CD4-positive, alpha-beta T cell treated with Interferon alpha-2 for 1 hour (primary cell): ENCODE measurements at places on chromosomes 5 and 9.

DNA sequence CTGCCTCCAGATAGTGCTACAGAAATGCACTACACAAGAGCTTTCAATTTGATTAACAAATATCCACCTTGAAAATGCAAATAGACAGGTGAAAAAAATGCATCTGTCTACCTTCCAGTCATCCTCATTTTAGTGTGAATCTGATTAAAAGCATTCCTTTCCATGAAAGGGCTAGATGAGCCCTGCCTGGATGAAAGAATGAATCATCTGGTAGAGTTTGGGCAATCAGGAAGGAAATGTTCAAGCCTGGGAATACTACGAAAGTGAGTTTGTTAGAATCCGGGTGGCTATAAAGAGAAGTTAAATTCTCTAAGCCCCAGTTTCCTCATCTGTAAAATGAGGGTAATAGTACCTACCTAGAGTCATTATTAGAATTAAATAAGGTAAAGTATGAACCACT, 142.6 kb downstream of the FAM114A2 start:
- DNase-seq = no peak

DNA sequence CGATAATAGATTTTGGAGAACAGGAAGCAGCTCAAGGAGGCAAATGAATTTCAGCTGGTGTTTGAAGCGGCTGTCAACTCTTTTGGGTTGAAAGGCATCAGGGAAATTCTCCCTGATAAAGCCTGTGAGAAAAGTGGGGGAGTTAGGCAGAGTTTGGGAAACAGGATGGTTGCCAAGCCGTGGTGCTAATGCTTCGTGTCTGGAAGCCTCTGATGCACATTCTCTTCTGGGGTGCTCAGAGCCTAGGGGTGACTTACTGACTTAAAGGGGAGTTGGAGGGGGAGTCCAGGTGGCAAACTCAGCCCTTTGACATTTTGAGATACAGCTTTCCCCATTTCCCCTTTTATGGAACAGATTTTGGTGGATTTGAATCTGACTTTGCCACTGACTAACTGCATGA, 202.5 kb upstream of the CLINT1 start:
- no peak for DNase-seq

DNA sequence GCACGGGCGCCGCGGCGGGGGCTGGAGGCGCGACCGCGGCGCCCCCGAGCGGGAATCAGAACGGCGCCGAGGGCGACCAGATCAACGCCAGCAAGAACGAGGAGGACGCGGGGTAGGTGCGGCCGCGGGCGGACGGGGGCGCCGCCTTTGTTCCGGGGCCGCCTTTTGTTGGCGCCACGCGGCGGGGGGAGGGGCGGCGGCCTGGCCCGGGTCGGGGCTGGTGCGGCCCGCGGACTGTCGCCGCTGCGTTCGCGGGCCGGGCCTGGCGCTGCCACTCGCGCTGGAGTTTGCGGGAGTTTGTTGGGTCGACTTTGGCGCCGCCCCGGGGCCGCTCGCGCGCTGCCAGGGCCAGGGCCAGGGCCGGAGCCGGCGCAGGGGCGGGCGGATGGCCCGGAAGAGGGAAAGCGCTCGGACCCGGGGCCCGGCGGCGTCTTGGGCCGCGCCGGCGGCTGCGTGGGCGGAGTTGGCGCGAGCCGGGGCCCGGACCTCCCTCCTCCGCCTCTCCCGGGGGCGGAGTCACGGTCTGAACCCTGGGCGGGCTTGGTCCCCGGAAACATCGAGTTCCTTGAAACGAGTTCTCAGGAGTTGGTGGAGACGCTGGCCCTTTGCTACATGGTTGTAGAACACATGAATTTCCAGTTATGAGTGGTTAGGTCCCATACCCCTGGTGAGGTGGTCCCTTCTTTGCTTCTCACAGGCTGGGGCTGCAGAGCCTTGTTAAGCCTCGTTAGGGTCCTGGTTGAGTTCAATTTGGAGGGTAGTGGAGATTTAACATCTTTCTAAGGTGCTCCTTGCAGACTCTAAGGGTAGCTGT, 809 bp downstream of the HNRNPAB start:
- DNase-seq = peak; percentile 65

GRCh38 chr5:79206541-79206940, 29.4 kb upstream of the JMY start:
- DNase-seq = no peak

DNA sequence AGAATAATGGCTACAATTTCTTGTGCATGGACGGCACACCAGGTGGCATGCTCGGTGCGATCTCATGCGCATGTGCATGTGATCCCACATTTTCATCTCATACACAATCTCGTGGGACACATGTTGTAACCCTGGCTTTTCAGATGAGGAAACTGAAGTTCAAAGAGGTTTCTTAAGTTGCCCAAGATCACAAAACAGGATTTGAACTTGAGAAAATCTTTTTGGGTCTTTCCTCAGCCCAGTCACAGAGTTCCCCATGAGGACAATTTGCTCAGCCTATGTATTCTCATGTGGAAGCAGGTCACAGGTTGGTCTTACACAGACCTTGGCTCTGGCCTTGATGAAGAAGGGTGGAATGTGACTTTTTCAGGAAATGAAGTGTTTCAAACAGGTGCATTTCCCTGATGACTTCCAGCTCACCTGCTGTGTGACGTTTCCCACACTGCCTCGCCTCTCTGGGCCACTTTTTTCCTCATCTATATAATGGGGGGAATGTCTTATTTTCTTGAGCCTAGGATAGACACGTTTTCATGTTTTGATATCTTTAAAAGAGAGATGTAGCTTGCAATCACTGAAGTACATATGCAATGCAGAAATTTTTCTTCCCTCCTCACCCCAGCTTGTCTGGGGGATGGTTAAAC, 7.1 kb upstream of the ORM1 start:
- DNase-seq = no peak

GRCh38 chr5:56166671-56167385, 66.3 kb downstream of the ANKRD55 start:
- no peak for DNase-seq

GRCh38 chr5:1467341-1468246, 22.4 kb upstream of the SLC6A3 start:
- DNase-seq = no peak
